Left lobe of liver (tissue), 2 donors: ENCODE measurements at places on chromosomes 2 and 18.

DNA sequence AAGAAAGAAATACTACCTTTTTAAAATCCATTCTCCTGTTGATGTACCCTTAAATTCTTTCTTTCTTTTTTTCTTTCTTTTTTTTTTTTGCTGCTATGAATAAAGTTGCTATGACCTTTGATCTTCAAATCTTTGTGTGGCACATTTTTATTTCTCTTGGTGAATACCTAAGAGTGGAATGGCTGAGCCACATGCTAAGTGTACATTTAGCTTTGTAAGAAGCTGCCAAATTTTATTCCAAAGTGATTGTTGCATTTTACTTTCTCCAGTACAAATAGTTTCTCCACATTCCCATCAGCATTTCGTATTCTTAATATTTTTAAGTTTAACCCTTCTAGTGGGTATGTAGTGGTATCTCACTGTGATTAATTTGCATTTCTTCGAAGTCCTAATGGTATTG is 88.8 kb upstream of the RAB27B start:
- DNase-seq = no peak

DNA sequence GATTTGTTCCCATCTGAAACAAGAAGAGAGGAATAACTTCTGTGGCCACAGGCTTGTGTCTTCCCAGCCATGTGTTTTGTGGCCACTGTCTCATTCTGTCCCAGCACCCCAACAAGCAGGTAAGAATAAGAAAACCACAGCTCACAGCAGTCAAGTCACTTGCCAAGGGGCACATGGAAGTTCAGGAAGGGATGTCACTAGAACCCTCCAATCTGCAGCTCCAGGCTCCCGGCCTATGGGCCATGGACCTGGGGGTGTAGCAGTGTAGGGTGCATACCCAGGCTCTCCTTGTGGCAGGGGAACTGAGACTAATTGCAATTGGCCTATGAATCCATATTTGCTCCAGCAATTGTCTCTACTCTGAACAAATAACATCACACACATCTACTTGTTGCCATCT is 112.5 kb downstream of the TFCP2L1 start:
- DNase-seq = no peak

- DNase-seq = no peak
Measured at GRCh38 chr2:224284134-224284946, 117.6 kb downstream of the FAM124B start.

DNA sequence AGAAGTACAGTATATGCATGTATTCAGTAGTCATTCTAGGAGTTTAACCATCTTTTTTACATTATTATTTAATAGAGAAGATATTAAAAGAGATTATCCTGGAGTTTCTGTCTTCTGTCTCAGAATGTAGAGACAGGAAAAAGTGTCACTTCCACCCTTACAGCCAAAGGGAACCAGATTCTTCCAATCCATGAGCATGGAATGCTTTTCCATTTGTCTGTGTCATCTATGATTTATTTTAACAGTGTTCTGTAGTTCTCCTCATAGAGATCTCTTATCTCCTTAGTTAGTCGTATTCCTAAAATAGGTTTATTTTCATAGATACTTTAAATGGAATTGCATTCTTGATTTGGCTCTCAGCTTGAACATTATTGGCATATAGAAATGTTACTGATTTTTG is 959.5 kb upstream of the PIK3C3 start:
- DNase-seq = no peak
